BJ (cell line): ENCODE measurements at places on chromosomes 1 and 21. TPM values are rescaled to one million over a fixed set of nuclear protein-coding genes. Genes with fewer than 3 reads are reported as not detected.

PRAMEF2 gene
- polyA plus RNA-seq = not detected in 2 replicates

- DNase-seq = no peak
Measured at GRCh38 chr1:223048026-223048425, 95.0 kb downstream of the TLR5 start.

MYOC gene
- 0.05 TPM in 1 of 2 replicates, not detected in the other for polyA plus RNA-seq

PEX10 gene
- 17.4 and 23.6 TPM in 2 replicates for polyA plus RNA-seq

GRCh38 chr1:107599220-107599619 lies 365.8 kb downstream of the VAV3 start:
- DNase-seq = no peak

- DNase-seq = no peak
Measured at GRCh38 chr1:181416268-181416860, 67.0 kb upstream of the CACNA1E start.

DNA sequence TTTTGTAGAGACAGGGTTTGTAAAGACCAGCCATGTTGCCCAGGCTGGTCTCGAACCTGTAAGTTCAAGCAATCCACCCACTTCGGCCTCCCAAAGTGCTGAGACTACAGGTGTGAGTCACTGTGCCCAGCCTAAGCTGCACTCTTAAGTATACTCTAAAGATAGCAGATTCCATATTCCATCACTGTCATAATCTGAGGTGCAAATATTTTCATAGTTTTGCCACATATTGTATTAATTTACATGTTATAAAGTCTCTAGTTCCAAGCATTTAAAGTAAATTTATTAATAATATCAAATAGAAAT lies 121.3 kb downstream of the HFM1 start:
- no peak for DNase-seq

GRCh38 chr1:209899948-209900347 lies 38.1 kb upstream of the SYT14 start:
- DNase-seq = no peak

DNA sequence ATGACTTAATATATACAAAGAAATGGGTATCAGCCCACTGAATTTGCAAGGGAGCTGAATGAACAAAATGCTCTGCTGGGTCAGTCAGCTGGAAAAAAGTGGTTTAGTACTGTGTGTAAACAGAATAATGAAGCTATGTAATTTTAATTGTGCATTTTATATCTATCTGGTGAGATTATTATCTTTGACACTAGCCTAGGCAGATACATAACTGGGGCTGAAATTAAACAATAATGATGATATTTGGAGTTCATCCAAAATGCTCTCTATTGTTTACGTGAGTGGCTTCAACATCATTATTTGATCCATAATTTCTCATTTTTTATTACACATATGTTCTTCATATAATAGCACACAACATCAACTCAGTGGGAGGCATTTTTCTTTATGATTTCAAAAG lies 208.5 kb upstream of the SNX7 start:
- DNase-seq = no peak

USH2A gene
- under 0.01 TPM in 1 of 2 replicates, not detected in the other for polyA plus RNA-seq

- no peak for DNase-seq
Measured at GRCh38 chr1:22089787-22090186, 37.3 kb downstream of the CDC42 start.

- no peak for DNase-seq
Measured at GRCh38 chr21:26168371-26168770, 2.2 kb downstream of the APP start.

GRCh38 chr1:172903581-172904220 lies 147.0 kb downstream of the TNFSF18 start:
- DNase-seq = peak; percentile 86

TNFAIP8L2 gene
- not detected in 2 replicates for polyA plus RNA-seq

PGLYRP3 gene
- polyA plus RNA-seq = not detected in 2 replicates

DNA sequence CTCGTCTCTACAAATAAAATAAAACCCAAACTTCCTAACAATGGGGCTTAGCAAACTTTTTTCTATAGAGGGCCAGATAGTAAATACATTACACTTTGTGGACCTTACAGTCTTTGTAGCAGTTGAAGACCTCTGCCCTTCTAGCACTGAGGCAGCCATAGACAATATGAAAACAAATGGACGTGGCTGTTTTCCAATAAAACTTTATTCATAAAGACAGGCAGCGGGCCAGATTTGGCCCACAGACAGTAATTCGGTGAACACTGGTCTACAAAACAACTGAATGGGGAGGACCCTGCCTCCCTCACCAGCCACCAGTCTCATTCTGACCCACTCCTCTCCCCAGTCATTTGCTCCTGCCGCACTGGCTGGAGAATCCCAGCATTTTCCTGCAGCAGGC lies 162.3 kb downstream of the KAZN start:
- DNase-seq = no peak

GRCh38 chr1:17907999-17908398 lies 152.9 kb downstream of the ACTL8 start:
- DNase-seq = no peak

GRCh38 chr1:165900576-165901380 lies 73.4 kb downstream of the UCK2 start:
- DNase-seq = no peak

- no peak for DNase-seq
Measured at GRCh38 chr1:54259546-54260140, 59.7 kb downstream of the MRPL37 start.

- DNase-seq = no peak
Measured at GRCh38 chr1:223363057-223363855, 720 bp downstream of the SUSD4 start.

DNA sequence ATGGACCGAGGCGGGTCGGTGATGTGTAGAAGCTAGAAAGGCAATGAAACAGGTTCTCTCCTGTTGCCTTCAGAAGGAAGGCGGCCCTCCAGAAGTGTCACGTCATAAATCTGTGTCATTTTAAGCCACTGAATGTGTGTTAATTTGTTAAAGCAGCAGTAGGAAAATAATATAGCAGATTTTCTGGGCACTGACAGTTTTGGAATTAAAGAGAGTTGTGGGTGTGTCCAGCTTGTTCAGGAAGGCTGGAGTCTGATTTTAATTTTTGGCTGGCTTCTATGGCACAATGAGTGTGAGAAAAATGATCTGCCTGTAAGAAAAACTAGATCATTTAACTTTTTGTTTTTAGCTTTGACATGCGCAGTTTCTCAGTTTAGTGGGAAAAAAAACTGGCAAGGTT lies 177.3 kb downstream of the EDEM3 start:
- DNase-seq = no peak

DNA sequence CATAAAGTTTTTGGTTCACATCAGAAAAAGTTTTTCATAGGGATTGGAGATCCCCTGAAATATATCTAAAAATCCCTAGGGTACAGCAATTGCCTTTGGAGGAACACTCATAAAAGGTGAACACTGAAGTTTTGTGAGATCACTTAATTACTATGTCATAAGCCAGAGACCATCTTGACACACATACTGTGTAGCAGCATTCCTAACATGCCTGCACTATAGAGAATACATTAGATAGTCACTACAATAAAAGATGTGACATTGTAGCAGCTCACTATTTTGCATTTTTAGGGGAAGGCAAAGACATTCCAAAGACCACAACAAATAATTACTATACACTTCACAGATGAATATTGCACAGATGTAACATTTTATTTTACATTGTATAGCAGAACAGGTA lies 779.9 kb downstream of the KCNT2 start:
- DNase-seq = no peak
